CD8-positive, alpha-beta T cell (primary cell): ENCODE measurements at places on chromosomes 1 and 21.

DNA sequence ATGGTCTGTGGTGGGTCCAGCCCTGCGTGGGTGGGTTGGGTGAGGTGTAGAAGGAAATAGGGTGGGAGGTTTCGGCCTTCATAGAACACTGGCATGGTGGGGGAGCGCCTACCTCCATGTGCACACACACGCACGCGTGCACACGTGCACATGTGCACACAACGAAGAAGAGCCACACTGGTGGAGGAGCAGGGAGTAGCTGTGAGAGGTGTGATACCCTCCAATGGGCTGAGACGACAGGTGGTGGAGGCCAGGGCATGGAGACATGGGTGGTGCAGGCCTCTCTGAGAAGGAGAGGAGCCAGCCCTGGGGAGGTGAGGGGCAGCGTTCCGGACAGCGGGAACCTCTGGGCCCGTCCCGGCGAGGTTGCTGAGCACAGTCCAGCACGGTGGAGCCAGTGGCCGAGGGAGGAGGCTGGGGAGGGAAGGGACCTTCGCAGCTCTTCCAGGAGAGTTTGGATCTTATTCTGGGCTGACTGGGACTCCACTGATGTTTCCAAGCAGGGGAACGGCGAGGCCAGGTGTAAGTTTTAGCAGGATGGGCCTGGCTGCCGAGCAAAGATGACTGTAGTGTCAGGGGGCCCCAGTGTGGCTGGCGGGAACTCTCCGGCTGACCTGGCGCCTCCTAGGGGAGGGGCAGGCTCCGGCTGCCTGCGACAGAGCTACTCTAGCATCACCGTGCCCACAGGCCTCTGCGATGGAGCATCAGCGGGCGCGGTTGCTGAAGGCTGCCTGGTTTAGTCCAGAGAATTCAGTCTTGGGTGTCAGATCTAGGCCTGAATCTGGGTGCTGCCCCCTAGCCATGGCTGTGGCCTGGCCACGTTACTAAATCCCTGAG lies 107.2 kb downstream of the ARHGEF10L start:
- DNase-seq = no peak

DNA sequence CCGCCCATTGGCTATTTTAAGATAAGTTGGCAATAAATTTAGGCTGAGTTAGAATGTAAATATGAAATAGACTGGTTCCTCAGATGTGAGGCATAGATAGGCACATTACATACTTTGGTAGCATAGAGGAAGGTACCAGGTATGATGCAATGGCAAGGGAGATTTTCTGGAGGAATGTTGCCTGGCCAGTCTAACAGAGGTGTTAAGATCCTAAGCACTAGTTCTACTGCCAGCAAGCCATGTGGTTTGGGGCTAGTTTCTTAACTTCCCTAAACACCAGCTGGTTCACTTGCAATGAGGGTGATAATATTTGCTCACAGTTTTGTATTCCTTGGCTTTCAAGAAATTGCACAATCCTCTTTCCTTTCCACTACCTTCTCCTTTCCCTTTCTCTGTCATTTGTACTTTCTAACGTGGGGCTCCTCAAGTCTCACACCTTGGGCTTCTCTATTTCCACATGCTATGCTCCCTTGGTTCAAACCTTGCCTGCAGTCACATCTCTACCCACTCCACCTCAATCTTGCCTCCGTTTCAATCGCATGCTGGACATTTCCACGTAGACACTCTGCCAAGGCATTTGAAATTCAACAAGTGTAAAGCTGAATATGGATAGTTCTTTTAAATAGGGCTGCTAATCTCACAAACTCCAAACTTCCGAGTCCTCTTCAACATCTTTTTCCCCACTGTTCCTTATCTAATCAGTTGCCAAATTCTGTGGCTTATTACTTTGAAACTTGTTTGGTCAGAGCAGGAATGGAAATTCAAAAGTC lies 4.7 kb upstream of the CD55 start:
- DNase-seq = no peak

- no peak for DNase-seq
Observed at GRCh38 chr1:77672374-77672773, 10.1 kb downstream of the ZZZ3 start.

DNA sequence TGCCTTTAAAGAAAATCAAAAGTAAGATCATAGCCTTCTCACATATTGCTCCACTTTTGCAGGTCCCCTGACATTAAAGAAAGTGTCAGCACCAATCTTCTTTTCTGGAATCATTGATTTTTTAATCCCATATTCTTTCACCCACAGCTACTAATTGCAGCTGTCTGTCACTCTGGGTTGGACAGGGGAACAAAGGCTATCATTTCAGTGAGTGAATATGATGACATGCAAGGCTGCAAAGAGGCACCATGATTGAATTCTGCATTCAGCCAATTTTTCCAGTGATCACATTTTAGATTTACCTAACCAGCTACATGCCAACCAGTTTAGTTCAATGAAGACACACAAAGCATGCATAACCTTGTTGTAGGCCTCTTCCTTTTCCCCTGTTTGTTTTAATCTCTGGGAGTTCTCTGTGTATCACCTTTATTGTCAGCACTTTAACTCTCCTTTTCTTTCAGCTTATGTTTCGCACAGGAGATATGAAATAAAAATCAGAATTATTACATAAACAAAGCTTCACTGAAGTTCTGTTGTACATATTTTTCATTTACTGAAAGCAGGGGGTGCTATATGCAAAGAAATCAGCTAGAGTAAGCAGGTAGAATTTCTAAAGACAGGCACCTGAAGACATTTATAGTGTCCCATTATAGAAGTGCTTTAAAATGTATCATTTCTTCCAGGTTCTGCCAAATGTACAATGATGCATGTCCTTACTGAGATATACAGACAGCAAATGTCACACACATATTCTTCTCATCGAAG lies 584.8 kb downstream of the PLA2G4A start:
- DNase-seq = no peak

DNA sequence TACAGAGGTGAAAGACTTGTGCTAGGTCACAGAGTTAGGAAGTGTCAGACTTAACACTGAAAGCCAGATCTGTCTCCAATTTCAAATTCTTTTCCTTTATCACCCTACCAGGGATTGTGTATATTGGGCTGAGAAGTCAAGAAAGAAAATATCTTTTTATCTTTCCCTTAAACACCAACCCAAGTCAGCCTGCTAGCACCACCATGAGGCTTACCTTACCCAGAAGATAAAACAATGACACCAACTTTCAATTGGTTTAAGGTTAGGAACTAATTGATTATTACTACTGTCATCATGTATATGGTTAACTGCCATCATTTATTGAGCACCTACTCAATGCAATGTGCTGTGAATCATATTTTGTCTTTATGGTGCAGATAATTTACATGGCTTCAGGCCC lies 178.9 kb upstream of the FOXD3 start:
- DNase-seq = no peak
